NCI-H82 (cell line): ENCODE measurements at places on chromosomes 3 and 15.

GRCh38 chr3:167787440-167787839 lies 51.9 kb downstream of the SERPINI1 start:
- peak; percentile 85 for DNase-seq

DNA sequence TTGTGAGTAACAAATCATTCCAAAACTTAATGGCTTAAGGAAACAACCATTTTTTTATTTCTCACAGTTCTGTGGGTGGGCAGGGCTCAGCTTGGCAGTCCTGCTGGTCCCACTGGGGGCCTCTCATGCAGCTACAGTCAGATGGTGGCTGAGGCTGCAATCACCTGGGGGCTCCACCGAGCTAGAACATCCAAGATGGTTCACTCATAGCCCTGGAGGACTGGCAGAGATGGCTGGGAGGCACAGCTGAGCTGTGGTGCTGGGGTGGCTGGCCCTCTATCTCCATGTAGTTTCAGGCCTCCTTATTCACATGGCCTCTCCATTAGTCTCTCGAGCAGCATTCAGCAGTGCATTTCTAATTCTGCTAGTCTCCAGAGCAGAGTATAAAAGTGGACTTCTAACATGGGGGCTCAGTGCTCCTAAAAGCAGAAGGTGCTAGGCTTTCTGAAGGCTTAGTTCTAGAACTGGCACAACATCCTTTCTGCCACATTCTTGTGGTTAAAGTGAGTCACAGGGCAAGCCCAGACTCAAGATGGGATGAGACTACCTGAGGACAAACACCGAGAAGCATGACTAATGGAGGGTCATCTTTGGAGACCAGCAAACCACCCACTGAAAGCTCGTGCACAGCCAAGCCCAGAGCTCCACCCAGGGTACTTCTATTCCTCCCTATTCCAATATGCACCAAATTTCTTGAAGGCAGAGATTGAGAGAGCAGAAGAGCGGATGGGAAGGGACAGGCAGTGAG lies 6.3 kb downstream of the CAV3 start:
- no peak for DNase-seq

DNA sequence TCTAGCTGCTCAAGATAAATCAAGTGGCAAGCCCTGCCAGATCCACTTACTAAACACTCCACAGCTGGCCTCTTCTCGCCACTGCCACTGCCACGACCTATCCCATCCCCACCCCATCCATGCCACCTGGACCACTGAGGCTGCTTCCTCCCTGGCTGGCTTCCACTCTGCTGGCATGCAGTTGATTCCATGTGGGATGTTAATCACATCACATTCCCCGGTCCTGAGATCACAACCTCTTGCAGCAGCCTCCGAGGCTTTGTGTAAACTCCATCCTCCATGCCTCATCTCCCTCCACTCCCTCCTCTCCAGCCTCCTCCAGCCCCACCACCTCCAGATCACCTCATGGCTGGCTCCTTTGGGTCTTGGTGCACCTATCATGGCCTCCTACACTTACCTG lies 7.7 kb downstream of the NCKIPSD start:
- DNase-seq, result no peak

GRCh38 chr15:80559320-80559693 lies 135.8 kb upstream of the ABHD17C start:
- DNase-seq, result no peak

DNA sequence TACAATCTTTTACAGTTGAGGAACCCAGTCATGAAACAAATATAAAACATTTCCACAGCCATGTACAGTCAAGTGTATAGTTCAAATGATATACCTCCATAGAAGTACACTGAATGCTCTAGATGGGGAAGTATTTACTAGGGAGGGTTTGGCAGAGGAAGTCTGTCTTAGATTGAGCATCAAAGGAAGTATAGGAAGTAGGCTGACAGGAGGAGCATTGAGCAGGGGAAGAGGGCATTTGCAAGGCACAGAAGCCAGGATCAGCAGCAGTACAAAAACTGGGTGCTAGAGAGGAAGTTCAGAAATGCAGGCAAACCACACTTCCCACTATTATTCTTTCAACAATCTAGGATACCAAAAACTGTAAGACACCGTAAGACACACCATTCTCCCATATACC lies 122.6 kb downstream of the ANO10 start:
- DNase-seq, result no peak
